Heart right ventricle (tissue), 16 donors: ENCODE measurements at places on chromosomes 11 and 22. TPM values are rescaled to one million over a fixed set of nuclear protein-coding genes. Genes with fewer than 3 reads are reported as not detected.

DNA sequence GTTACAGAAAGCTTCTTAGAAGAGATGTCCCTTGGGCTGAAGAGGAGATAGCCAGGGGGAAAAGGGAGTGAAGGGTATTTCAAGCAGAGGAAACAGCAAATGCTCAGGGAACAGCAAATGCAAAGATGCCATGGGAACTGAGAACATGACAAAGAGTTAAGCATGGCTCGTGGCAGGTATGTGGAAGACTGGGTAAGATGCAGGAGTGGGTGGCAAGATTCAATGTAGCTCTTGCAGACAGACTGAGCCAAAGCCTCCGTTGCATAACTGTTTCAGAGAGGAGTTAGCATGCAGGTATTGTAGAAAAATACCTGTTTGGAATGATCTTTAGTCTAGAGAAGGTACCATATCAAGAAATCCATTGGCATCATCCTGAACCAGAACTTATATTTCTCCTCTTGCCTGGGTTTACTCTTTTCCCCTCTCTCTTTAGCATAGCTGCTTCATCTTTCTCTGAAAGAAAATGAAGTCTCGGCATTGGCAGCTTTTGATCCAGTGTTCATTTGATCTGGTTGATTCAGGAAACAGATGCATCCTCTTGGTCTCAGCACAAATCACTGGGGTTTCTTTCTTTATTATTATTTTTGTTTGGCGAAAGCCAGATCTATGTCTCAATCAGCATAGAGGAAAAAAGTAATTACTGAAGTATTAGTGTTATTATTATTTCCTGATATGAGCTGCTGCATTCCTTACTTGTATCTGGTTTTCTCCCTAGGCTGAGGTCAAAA is 41.7 kb upstream of the NUP160 start:
- DNase-seq, result no peak
- no peak overlapping the region for H3K4me3 ChIP-seq
- H3K36me3 ChIP-seq, result no peaks in the 10 kb centered on the region

DNA sequence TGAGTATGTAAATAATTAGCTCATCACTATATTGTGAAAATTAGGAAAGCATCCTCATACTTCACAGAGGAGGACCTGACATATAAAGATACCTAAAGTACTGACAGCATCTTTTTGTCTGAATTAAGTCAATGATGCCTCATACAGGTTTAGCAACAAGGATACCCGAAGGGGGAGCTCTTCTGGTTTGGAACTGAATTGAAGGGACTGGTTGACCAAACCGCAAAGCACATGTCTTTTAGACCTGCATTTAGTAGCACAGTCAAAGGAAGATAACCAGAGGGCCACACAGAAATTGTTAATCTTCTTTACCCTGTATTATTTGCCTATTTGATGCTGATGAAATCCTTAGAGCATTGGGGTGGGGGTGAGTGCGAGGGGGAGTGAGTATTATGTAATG is 12.9 kb upstream of the WT1 start:
- peaks cover 11% of the 10 kb centered on the region for H3K27me3 ChIP-seq
- no peak overlapping the region for H3K27ac ChIP-seq
- H3K36me3 ChIP-seq, result no peaks in the 10 kb centered on the region
- H3K4me1 ChIP-seq, result no peaks in the 10 kb centered on the region
- DNase-seq, result no peak

DNA sequence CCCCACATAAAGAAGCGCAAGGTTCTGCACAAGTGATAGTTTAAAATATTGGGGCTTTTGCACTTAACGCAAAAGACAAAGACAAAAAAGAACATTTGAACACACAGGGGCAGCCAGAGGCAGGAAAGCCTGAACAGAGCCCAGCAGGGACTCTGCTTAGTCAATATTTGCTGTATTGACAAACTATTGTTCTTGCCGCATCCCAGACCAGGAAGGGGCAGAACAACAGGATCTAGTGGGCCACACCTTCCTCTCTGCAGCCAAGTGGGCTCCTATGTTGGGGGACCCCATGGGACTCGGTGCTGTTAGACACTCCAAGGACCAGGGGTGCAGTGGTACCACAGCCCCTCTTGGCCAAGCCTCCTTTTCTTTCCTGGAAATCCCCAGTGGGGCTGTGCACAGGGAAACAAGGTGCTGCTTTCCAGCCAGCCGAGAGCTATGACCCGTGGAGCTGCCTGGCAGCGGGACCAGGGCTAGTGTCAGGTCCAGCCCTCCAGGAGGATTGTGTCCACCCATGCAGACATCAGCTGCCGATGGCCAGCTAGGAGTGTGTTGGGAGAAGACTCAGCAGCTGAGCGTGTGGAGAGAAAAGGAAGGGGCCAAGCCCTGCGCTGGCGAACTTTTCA is 43.3 kb upstream of the ANO1 start:
- no peak overlapping the region for H3K4me3 ChIP-seq
- no peaks in the 10 kb centered on the region for H3K4me1 ChIP-seq
- no peak for DNase-seq
- peaks cover 3% of the 10 kb centered on the region for H3K27me3 ChIP-seq
- H3K27ac ChIP-seq, result no peak overlapping the region
- no peaks in the 10 kb centered on the region for H3K36me3 ChIP-seq

DNA sequence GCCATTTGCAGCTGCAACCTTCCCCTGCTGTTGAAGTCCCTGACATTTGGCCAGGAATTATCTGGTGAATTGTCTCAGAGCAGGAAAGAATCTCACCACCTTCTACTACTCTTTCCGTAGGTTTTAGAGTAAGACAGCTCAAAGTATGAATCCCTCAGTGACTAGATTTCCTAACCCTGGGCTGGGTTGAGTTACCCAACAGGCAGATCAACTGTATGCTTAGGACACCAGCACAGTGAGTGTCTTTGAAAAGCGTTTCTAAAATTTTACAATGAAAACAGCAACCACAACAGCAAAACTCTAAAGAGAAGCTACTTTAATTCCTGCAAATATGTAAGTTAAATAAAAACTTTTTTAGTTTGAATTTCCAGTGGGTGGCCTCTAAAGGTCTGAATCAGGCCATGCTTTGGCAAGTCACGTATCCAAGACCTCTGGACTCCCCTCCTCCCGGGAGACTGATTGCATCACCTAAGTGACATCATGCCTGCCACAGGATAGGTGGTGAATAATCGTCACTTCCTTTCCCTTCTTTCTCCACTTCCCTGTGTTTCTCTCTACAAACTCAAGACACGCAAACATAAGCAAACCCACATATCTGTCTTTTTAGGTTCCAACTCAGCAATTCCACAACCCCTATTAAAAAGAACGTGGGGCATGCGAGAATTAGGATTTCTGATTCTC is 7.8 kb downstream of the OR8B12 start:
- H3K4me3 ChIP-seq, result no peak overlapping the region
- no peaks in the 10 kb centered on the region for H3K27me3 ChIP-seq
- DNase-seq, result no peak
- H3K36me3 ChIP-seq, result no peaks in the 10 kb centered on the region
- peaks cover 13% of the 10 kb centered on the region for H3K4me1 ChIP-seq
- H3K27ac ChIP-seq, result no peak overlapping the region

- no peak for DNase-seq
- peaks cover 24% of the 10 kb centered on the region for H3K4me1 ChIP-seq
- H3K27ac ChIP-seq, result peak overlapping the region; percentile 17
These were observed 15.4 kb upstream of the TMPRSS13 start for GRCh38 chr11:117944554-117944953.

DNA sequence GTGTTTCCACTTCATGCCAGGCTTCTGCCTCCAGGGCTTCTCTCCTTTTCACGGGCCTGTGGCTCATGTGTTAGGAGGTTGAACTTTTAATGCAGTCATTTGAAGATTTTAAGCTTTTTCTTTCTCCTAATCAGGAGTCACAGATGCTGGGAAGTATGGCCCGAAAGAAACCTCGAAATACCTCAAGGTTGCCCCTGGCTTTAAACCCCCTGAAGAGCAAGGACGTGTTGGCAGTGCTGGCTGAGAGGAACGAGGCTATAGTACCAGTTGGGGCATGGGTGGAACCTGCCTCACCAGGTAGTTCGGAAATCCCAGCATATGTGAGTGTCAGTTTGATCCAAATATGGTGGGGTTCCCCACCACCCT is 571 bp downstream of the CCDC15 start:
- H3K4me1 ChIP-seq, result peaks cover 7% of the 10 kb centered on the region
- H3K27me3 ChIP-seq, result no peaks in the 10 kb centered on the region
- peak overlapping the region; percentile 73 for H3K4me3 ChIP-seq
- H3K36me3 ChIP-seq, result no peaks in the 10 kb centered on the region
- no peak overlapping the region for H3K27ac ChIP-seq
- no peak for DNase-seq

DNA sequence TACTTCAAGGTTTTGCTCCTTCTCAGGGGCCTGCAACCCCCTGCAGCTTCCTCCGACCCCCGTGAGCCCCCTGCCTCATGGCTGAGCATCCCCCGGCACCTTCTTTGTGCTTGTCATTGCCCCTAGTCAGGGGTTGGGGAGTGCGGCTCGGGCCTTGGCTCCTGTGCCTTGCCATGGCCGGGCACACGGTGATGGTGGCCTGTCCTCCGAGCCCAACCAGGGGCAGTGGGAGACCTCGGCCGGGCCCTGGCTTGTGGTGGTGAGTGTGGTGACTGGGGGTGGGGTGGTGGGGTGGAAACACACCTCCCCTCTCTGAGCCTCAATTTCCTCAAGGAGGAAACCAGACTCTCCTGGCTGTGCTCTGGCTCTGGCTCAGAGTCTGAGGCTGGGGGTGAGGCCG is 1.5 kb upstream of the MRGPRG start:
- no peaks in the 10 kb centered on the region for H3K4me1 ChIP-seq
- H3K4me3 ChIP-seq, result no peak overlapping the region
- peaks cover 44% of the 10 kb centered on the region for H3K27me3 ChIP-seq
- no peak for DNase-seq
- H3K27ac ChIP-seq, result no peak overlapping the region

DNA sequence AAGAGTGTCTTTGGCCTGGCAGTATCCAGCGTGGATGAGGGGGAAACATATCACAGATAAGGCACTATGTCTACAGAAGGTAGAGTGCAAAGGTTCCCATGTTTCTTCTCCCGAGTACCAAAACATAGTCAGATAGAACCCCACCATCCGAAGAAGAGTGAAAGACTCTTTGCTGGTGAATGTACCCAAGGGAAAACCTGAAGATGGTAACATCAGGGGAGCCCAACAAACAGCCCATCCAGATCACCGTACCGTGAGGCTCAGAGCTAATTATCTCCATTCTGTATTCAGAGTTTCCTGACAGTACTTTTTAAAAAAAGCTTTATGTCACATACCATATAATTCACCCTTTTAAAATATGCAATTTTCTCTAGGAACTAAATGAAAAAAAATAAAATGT is 44.4 kb downstream of the RAB30 start:
- no peaks in the 10 kb centered on the region for H3K36me3 ChIP-seq
- no peaks in the 10 kb centered on the region for H3K4me1 ChIP-seq
- no peaks in the 10 kb centered on the region for H3K27me3 ChIP-seq
- H3K27ac ChIP-seq, result no peak overlapping the region
- DNase-seq, result no peak

GRCh38 chr11:22521226-22521625 is 104.4 kb downstream of the FANCF start:
- H3K27ac ChIP-seq, result no peak overlapping the region
- H3K4me1 ChIP-seq, result no peaks in the 10 kb centered on the region
- DNase-seq, result no peak

GRCh38 chr11:11843211-11843621 is 1.4 kb downstream of the USP47 start:
- no peaks in the 10 kb centered on the region for H3K27me3 ChIP-seq
- no peak for DNase-seq
- peak overlapping the region; percentile 84 for H3K4me3 ChIP-seq
- H3K27ac ChIP-seq, result peak overlapping the region; percentile 96
- H3K4me1 ChIP-seq, result peaks cover 60% of the 10 kb centered on the region

DNA sequence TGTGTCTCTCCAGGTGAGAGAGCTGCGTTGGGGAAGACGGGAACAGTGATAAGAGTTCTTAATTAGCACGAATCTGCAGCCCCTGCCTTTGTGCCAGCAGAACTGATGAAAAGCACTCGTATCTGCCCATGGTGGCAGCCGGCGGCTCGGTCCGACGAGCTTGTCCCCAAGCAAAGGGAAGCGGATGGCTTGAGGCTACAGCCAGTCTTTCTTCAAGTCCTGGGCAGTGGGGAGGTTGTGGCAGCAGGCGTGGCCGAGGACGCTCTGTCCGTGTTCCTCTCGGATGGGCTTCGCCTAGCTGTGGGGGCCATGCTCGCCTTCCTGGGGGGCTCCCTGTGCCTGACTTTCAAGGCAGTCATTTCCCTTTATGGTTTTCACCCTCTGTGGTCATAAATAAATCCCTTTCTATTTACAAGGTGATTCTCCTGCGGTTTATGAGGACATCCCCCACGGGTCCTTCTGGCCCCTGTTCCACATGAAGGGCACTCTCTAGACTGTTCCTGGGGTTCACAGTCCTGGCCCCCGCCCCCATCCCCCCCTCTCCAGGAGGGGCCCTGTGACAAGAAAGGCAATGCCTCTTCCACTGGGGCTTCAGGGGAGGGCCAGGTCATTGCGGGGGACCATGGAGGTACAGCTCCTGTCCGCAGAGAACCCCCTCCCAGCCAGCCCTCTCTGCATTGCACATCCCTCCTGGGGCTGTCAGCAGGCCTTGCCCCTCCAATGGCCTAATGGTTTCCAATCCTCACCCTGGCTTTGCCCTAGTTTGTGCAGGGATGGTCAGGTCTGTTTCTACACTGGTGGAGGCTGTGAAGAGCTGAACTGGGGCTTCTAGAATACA is 1212.3 kb downstream of the BRD1 start:
- no peak for DNase-seq
- H3K4me1 ChIP-seq, result no peaks in the 10 kb centered on the region
- no peak overlapping the region for H3K4me3 ChIP-seq
- H3K27ac ChIP-seq, result no peak overlapping the region

DNA sequence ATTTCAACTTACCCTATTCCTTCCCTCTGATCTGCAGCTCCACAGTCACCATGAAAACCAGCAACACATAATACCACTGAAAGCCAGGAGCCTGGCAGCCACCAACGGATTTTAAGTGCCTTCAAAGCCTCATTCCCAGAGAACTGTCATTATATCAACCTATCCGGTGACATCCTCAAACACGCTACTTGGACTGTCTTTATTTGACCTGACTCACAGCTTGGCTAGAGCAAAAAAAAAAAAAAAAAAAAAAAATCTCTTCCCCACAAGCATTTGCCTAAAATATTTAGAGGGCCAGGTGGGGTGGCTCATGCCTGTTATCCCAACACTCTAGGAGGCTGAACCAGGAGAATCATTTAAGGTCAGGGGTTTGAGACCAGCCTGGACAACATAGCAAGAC is 32.4 kb upstream of the ARHGAP32 start:
- DNase-seq, result no peak
- no peaks in the 10 kb centered on the region for H3K36me3 ChIP-seq
- no peak overlapping the region for H3K4me3 ChIP-seq
- no peaks in the 10 kb centered on the region for H3K27me3 ChIP-seq
- H3K27ac ChIP-seq, result no peak overlapping the region

DNA sequence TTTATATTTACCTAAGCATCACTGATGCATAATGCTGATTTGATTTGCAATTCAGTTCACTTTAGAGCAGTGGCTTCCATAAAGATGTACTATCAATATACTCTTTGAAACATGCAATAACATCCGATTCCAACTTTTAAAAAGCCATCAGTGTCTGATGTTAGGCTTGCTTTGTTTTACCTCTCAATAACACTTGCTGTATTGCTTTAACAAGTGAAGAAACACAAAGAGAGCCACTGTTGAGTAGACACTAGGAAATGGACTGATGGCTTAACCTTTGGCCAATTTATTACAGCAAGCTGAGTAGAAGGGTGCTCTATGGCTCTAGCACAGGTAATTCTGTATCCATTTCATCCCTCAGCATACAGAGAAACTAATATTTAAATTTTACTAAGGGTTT is 122.1 kb downstream of the FCHSD2 start:
- no peak overlapping the region for H3K27ac ChIP-seq
- DNase-seq, result no peak
- no peaks in the 10 kb centered on the region for H3K4me1 ChIP-seq
- H3K36me3 ChIP-seq, result peaks cover under 1% of the 10 kb centered on the region
- no peaks in the 10 kb centered on the region for H3K27me3 ChIP-seq

The SHISAL1 gene
- 1.1 TPM for total RNA-seq

The TREH gene
- total RNA-seq, result not detected

The CADM1 gene
- total RNA-seq, result 32.6 TPM

The MPZL3 gene
- 3.0 TPM for total RNA-seq
